ENCODE measurements at places on chromosomes 2 and 18.

DNA sequence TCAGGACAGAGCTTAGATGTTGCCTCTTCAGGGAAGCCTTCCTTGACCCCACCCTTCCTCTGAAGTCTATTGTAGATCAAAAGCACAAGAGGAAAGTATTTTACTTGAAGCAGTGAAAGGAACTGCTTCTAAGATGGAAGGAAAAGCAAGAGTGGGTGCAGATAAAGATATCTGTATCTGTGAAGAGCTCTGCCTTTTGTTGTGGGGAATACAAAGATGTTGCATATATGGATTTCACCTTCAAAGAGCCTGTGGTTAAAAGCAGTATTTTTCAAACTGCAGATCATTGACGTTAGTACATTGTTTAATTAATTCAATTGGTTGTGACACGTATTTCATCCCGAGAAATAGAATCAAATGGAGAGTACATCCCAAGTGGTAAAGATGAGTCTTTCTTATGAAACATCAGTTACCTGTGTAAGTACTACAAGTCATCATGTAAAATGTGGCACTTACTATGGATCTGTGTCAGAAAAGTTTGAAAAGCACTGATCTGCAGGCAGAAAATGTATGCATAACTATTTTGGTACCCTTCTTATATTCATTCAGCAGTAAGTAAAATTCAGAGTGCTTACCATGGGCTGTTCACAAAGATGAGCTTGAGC is 24.6 kb upstream of the TNFRSF11A start:
- no peak for DNase-seq

DNA sequence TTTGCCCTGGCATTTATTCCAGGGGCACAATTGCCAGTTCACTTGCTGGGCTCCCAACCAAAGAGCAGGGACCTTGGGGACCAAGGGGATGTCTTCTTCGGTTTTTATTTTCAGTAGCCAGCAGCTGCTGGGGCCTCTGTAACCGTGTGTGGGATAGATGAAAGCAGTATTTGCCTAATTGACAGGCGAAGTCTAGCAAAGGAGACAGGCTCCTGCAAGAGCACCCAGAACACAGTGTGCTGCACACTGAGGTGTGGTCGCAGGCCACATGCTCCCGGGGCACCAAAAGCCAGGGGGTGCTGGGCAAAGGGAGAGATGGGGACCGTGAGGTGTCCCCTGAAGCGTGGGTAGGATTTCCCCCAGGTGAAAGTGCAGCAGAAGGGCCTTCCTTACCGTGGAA is 5.3 kb downstream of the SAG start:
- no peak for DNase-seq

- no peak for DNase-seq
Measured at GRCh38 chr2:19839438-19839837, 62.3 kb downstream of the TTC32 start.

- DNase-seq = no peak
Measured at GRCh38 chr18:70194227-70194890, 11.1 kb downstream of the RTTN start.

GRCh38 chr18:46630160-46630559 is 26.9 kb downstream of the LOXHD1 start:
- DNase-seq = no peak

DNA sequence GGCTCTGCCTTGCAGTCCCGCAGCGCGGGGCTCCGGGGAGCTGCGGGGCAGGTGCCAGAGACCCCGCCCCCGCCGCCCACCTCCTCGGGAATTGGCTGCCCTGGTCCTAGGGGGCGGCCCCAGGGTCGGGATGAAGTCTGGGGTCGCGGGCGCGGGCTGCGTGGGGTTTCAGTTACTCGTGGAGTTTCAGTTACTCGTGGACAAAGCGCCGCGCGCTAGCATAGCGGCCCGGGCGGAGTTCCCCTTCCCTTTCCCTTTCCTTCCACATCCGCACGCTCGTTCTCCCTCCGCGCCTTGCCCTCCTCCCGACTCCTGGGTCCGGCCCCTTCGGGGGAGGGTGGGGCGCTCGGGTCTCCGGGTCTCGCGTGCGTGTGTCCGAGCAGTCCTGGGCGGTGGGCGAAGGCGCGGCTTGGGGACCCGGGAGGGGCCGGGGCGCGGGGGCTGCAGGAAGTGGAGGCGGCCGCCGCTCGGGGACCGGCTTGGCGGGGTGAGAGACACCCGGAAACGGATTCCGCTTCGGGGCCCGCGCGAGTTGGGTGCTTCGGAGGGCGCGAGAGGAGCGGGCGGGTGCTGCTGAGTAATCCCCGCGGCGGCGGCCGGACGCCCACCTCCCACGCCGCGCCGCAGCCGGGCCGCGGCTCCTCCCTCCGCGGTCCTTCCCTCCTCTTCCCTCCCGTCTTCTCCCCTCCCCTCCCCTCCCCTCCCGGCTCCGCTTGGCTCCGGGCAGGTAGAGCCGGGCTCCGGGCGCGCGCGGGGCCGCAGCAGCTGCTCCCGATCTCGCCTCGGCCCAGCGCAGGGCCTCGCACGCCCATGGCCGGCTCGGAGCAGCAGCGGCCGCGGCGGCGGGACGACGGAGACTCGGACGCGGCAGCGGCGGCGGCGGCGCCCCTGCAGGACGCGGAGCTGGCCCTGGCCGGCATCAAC is at the start of gene TTC39C:
TSS of gene TTC39C (plus strand) at position 693 of the 924 bp plus-strand sequence. CDS start at position 811, 118 bp downstream.
- DNase-seq = peak; percentile 74

- DNase-seq = no peak
Measured at GRCh38 chr2:9465170-9465569, 9.2 kb upstream of the IAH1 start.

- DNase-seq = no peak
Measured at GRCh38 chr2:5710615-5711014, 18.4 kb downstream of the SOX11 start.

Measured in effector CD4-positive, alpha-beta T cell (primary cell).